Hypothalamus (tissue), 51 donors: ENCODE measurements at places on chromosomes 5 and 9.

DNA sequence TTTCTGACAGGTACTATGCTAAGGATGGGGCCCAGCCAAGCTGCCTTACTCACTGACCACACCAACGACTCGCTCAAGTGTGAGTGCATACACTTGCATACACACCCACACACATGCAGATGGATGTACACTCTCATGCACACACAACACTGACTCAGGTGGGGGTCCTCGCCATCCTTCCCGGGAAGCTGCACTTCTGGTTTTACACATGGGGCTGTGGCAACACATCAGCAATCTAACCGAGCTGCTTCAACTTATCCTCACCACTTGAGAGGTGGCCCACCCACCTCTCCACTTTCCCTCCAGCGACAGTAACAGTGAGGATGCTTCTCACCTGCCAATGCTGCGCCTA lies 67.2 kb upstream of the SLC25A51 start:
- DNase-seq = no peak

DNA sequence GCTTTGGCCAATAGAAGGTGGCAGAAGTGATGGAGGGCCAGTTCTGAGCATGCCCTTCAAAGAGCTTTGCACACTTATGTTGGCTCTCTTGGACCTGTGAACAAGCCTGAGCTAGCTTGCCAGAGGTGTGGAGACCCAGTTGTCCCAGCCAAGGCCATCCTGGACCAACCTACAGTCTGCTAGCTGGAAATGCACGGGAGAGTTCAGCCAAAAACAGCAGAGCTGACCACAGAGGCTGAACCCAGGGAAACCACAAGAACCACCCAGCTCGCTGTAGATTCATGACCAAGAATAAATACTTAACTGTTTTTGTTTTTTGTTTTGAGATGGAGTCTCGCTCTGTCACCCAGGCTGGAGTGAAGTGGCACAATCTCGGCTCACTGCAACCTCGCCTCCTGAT lies 65.4 kb upstream of the HAND1 start:
- DNase-seq = no peak

- no peak for DNase-seq
Observed at GRCh38 chr5:64018966-64019365, 56.7 kb upstream of the HTR1A start.

GRCh38 chr5:15320871-15321270 lies 179.1 kb upstream of the FBXL7 start:
- peak; percentile 60 for DNase-seq

- DNase-seq = no peak
Observed at GRCh38 chr5:77719666-77720363, 56.3 kb downstream of the TBCA start.

- DNase-seq = no peak
Observed at GRCh38 chr5:11407556-11408145, 496.6 kb downstream of the CTNND2 start.

DNA sequence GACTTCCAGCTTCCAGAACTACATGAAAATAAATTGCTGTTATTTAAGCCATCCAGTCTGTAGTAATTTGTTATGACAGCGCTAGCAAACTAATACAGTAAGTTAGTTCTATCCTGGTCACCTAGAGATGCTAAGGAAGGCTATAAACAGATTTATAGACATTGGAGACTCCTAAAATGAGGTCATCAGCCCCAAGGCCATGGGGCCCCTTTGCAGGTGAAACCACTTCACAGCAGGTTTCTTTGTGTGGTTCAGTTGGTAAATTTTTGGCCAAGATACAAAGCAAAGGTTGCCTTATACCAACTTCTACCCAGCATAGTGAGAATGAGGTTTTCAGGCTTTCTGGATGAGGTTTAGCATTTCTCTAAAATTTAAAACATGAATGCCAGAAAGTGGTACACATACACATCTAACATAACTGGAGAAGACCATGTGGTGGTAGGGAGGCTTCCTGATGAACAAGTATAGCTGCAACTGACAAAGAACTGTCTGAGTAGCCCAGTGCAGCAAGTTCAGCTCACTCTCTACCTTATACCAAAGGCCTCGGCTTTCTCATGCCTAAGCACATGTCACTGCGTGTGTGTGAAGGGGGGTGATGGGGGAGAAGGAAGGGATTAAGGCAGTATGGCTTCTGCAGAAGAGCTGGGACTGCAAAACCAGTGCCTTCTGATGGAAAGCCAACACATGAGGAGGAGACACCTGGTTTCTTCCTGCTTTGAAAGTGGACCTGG lies 264.6 kb upstream of the TAS2R1 start:
- DNase-seq = no peak

DNA sequence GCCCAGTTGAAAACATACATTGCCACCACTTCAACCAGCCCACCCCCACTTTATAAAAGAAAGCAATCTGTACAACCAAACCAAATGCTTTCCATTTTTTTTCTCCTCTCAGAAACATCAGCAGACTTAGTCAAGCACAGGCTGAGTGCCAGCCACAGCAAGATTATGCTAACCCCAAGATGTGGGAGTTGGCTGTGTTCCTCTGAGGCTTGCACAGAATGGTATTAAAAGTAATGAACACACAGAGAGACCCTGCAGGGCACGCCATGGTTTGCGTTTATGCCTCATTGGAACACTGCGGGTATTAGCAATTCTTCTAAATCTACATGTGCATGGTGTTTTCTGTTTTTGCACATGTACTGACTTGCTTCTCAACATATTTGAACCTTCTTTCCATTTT lies 419.9 kb upstream of the GRAMD2B start:
- no peak for DNase-seq

DNA sequence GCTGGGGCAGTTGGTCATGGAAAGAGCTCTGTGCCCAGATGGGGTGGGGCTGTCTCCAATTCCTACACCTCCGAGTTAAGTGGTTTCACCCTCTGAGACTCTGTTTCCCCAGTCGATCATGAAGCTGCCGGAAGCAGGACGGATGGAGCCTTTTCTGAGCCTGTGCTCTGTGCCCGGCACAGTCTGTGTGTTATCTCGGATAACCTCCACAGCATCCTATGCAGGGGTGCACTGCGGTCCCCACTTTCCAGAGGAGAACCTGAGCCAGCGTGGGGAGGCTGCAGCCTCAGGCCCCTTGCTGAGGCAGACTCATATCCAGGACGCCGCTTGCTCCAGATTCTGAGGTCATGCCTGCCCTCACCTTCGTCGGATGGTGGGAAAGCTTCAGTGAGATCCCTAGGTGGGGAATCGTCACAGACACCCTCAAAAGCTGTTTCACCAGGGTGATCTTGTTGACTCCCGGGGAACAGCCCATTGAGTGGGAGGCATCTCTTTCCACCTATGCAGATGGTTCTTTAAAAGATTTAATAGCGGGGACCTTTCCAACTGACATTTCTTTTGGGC lies 6.9 kb upstream of the COL5A1 start:
- no peak for DNase-seq
